Neural progenitor cell (in vitro differentiated cells): ENCODE measurements at places on chromosomes 3 and 15. TPM values are rescaled to one million over a fixed set of nuclear protein-coding genes. Genes with fewer than 3 reads are reported as not detected.

- DNase-seq = no peak
Measured at GRCh38 chr3:190325923-190326322, 3.7 kb upstream of the CLDN1 start.

DNA sequence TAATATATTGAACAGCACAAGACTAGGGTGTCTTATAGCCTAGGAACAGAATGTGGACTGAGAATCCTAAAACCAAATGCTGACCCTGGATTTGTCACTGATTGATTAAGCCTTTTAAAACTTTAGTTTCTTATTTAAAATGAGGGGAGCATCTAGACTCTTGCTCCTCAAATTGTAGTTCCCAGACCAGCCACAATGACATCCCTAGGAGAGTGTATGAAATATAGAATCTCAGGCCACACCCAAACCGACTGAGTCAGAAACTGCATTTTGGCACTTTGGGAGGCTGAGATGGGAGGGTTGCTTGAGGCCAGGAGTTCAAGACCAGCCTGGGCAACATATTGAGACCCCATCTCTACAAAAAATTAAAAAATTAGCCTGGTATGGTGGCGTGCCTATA lies 287.8 kb upstream of the UMPS start:
- DNase-seq = no peak

DNA sequence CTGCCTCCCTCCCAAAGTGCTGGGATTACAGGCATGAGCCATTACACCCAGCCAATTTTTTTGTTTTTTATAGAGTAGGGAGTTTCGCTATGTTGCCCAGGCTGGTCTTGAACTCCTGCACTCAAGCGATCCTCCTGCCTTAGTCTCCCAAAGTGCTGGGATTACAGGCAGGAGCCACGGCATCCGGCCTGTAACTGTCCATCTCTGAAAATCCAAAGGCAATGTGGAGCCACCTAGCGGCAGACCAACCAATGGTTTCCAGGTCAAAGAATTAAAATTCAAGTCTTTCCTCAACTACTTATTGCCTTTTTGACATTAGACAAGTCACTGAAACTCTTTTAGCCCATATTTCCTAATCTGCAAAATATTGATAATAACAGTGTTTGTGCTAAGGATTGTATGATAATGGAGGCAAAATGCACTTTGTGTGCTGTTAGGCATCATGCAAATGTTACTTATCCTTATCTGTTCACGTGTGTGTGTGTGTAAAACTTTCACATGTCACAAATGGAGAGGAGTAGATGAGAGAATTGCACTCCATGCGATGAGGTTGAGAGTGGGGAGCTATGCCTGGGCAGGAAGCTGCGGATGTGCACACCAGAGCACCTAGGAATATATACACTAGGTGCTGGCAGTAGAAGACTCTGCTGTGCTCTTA lies 48.7 kb downstream of the COL8A1 start:
- DNase-seq = peak; percentile 69

DNA sequence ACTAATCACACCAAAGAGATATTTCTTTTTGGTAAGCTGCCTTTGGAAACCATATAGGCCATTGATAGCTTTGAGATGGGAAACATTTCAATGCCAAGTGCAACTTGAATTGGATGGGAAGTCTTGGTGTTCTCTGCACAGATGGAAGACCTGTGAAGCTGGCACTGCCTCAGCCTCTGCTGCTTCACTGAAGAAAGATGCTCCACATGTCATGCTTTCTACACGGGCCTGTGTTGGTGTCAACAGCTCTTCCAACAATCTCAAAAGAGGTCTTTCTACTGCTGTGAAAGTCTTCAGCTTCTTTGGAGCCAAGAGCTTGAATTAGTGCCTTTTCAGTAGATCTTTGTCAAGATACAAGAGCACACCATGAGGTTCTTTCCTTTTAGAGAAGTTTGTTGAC lies 169.0 kb downstream of the SPATA16 start:
- DNase-seq = no peak

DNA sequence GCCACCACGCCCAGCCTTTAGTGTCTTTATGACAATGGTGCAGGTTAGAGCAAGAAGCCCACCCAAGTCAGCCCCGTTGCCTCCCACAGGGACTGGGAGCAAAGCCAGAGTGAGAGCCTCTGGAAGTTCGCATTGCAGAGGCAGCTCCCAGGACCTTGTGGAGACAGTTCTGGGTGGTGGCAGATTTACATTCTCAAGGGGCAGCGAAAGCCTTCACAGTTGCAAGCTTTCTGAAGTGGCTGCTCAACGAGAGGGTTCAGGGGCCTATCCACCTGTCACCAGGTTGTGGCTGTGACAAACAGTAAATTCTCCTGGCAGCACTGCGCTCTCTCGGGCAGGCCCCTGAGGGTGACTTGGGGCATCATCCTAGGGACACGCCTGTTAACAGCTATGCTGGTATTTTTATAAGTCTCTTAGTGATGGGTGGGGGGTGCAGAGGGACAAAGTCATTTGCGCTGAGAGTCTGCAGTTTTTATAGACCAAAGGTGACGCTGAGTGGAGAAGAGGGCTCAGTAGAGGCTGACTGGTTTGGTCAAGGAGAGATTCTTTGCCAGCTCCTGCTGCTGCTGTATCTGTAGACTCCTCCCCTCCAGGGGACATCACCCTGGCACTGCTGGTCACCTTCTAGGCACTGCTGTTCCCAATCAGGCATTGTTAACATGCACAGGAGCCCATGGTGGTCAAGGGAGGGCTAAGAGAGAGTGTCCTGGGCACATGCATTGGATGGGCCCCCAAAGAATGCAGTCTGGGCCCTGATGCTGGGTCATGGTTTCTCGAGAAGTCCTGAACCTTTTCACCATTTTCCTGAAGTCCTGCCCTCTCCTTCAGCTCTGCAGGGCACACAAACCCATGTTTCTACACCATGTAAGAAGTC lies 57.5 kb upstream of the KLF13 start:
- peak; percentile 1 for DNase-seq

DNA sequence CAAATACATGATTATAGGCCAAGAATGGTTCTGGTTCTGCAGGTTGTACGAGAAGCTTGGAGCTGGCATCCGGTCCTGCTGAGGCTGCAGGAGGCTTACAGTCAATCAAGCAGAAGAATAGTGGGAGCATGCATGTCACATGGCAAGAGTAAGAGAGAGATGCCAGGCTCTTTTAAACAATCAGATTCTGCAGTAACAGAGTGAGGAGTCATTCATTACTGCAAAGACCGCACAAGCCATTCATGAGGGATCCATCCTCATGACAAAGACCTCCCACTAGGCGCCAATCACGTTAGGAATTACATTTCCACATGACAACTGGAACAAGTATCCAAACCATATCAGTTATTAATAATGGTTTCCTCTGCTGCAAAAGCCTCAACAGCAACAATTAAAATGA lies 536.8 kb downstream of the CADM2 start:
- peak; percentile 18 for DNase-seq

DNA sequence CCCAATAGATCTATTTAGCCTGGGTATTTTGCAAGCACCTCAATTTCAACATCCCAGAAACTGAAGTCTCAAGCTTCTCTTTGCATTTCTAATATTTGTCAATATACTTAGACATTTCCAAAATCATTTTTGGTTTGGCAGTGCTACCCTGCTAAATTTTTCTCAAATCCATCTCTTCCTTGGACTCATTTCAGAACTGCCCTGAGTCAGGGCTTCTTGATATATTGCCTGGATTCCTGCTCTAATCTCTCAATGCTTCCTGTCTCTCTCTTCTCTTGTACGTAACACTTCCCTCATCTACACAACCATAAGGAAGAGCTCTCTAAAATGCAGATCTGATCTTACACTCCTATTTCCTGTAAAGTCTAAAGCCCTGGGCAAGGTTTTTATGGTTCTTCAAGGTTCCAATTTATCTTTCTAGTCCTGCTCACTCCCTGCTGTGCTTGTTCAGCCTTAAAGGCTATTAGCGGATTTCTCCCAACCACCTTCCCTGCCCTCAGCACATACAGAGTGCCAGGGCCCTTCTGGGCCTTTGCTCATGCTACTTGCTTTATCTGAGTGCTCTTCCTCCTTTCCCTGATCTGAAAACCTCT lies 53.0 kb upstream of the MME start:
- DNase-seq = peak; percentile 54

- DNase-seq = peak; percentile 31
Measured at GRCh38 chr15:96702589-96702988, 372.1 kb downstream of the NR2F2 start.

DNA sequence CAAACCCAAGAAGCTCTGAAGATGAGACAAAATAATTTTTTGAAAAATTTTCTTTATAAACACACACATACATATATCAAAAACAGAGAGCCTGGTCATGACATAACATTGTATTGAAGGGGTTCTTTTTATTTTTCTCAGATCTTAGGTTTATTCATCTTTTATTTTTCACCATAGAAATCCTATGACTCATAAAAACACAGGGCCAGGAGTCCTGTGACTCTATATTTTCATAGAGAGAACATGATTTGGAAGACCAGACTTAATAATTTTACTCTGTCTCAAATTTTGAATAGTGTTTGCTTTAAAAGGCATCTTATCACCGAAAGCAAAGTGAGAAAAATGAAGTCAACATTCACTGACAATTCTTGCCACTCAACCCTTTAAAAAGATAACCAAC lies 57.7 kb downstream of the SUCNR1 start:
- no peak for DNase-seq

DNA sequence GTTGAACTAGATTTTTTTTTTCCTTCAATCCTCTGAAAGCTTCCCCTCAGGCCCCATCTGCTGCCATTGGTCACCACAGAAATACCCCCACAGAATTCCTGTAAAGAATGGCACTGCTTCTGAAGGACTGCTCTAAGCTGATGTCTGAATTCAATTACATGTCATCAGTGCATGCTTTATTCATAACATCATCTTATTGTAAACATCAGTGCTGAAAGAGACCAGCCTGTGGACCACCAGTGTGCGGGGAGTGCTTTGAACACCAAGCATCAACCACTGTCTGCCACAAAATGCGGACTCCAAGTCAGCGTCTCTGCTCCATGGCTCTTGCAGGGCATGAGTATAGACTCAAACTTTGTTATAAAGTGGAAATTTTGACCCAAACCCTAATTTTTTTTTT lies 11.6 kb downstream of the PHLDB2 start:
- no peak for DNase-seq

GRCh38 chr3:111734652-111735051 lies 124.4 kb upstream of the PHLDB2 start:
- DNase-seq = no peak

- peak; percentile 86 for DNase-seq
Measured at GRCh38 chr3:33218446-33219174, at the start of gene SUSD5. Gene SUSD5 (minus strand): TSS chr3:33218810. CDS start chr3:33218797, 13 bp downstream.

DNA sequence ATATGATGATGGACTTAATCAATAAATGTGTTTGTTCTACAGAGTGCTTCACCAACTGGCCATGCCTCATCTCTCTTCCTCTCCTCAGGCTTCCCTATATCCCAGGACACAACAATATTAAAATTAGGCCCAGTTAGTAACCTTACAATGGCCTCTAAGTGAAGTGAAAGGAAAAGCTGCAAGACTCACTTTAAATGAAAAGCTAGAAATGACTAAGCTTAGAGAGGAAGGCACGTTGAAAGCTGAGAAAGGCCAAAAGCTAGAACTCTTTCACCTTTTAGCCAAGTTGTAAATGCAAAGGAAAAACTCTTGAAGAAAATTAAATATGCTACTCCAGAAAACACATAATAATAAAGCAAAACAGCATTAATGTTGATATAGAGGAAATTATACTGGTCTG lies 1010.3 kb downstream of the NAALADL2 start:
- no peak for DNase-seq

DNA sequence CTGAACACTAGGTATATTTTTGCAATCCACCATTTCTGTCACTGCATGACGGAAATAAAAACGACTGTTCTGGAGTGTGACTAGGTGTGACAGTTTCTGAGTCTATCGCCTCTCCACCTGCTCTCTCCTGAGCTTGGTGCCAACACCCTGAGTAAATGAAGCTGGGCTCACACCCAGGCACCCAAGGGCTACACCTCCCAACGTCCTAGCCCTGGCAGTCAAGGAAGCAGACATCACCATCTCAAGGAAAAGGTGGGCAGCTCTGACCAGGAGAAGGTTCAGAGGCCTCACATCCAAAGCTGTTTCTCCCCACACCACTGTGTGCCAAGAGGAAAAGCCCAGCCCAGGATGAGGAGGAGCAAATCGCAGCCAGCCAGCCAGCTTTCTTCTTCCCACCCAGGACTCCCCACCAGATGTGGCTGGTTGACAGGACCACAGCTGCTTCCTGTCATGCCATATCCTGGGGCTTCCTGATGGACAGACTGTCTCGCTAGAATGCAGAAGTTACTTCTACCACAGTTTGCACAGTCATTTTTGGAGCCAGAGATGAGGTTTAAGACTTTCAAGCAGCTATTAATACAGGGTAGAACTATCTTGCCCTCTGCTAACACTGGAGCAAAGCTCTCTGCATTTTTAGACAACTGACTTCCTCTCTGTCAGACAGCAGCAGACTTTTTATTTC lies 3.3 kb downstream of the SCAMP2 start:
- DNase-seq = no peak

GRCh38 chr3:10770981-10771380 lies 45.0 kb upstream of the SLC6A11 start:
- DNase-seq = no peak

- DNase-seq = no peak
Measured at GRCh38 chr15:89395461-89395871, 60.8 kb upstream of the POLG start.

DNA sequence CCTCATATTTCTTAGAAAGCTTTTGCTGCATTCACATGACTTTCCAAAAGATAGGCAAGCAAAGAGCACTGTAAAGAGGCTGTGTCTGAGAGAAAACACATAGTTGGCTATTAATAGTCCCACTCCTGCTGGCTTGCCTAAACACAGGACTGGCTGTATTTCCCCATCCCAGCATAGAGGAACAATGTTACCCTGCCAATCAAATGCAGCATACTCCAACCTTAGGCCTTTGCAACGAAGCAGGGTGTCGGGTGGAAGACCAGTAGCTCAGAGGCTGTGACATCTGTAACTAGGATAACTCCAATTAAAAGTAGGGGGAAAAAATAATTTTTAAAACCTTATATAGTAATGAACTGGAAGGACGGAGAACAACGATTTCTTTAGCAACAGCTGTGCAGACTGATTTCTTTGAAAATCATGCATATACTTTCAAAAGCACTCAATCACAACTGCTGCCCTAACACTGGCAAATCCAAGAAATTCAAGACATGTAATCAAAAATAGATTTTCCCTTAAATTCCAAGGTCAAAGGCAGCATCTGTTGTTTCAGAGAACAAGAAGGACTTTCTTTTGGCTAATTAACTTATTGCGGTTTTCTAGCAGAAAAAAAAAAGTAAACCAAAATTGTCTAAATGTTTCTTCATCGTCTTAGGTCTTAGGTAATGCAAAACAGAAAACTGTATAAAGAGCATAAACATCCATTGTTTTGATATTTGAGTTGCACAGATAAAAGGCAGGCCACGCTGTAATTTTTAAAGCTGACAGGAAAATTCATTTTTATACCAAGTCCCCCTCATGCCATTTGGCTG lies 139.3 kb downstream of the TNIK start:
- DNase-seq = no peak

CACNA2D2 gene
- 4.3 and 9.5 TPM in 2 replicates for total RNA-seq

CCR3 gene
- not detected in 2 replicates for total RNA-seq

CHRNB4 gene
- 0.24 and 0.37 TPM in 2 replicates for total RNA-seq

GOLGA6L7 gene
- total RNA-seq = not detected in 2 replicates

KCNMB3 gene
- 2.9 and 4.4 TPM in 2 replicates for total RNA-seq

DUOX2 gene
- total RNA-seq = not detected in 2 replicates

GPR160 gene
- total RNA-seq = 4.3 and 6.0 TPM in 2 replicates

SLC9C1 gene
- 0.31 and 1.3 TPM in 2 replicates for total RNA-seq

SLC6A11 gene
- 0.86 and 1.2 TPM in 2 replicates for total RNA-seq
